ENCODE measurements at places on chromosomes 4 and X. TPM values are rescaled to one million over a fixed set of nuclear protein-coding genes. Genes with fewer than 3 reads are reported as not detected.

DNA sequence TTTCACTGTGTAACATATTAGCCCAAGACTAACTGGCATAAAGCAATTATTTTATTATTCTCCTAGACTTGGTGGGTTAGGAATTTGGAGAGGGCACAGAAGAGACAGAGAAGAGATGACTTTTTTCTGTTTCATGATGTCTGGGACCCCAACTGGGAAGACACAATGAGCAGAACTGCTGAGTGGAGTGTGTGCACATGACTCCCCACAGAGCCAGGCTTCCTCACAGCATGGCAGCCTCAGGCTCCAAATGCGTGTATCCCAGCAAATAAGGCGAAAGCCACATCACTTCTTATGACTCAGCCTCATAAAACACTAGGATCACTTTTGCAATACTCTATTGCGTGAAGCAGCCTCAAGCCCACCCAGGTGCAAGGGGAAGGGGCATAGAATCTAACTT is 68.4 kb downstream of the MFAP3L start:
- no peak for DNase-seq

The CITED1 gene
- 4.8 TPM for total RNA-seq

DNA sequence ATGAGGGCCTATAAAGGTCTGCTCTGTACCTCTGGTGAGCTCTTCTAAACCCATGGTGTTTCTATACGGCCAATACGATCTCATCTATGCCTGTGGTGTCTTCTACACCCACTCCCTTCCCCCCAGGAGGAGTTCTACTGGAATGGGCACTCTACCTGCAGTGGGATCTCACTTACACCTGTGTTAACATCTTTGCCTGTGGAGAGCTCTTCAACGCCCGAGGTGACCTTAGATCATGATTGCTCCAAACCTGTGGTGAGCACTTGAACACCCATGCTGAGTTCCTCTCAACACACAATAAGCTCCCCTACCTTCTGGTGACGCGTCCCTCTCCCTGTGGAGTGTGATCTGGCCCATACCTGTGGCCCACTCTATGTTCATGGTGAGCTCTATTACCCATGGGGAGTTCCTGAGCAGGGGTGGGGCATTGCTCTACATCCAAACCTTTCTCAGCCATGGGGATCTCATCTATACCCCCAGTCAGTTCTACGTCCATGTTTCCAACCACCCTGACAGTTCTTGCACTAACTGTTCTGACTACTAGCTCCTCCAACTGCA is 48.6 kb downstream of the BCOR start:
- DNase-seq: no peak

- no peak for DNase-seq
Measured at GRCh38 chr4:129264008-129264657, 168.2 kb downstream of the C4orf33 start.

The RNF175 gene
- 25.7 TPM for total RNA-seq

The TASL gene
- total RNA-seq: not detected

- no peak for DNase-seq
Measured at GRCh38 chr4:51895158-51895557, 52.2 kb downstream of the DCUN1D4 start.

DNA sequence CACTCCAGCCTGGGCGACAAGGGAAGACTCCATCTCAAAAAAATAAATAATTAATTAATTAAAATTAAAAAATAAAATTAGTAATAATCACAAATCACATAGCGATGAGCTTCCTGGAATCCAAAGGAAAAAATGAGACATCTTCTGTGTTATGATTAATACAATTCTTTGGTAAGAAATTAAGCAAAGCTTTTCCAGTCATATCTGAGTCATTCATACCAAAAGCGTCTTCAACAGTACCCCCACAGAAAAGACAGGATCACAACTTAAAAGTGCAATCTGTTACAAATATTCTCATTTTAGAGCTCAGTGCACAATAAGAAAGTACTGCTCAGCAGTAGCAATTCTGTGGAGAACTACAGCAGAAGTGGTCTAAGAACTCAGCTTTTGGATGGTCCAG is 168.5 kb upstream of the MXRA5 start:
- no peak for DNase-seq

The TMEM35A gene
- total RNA-seq: 9.1 TPM

DNA sequence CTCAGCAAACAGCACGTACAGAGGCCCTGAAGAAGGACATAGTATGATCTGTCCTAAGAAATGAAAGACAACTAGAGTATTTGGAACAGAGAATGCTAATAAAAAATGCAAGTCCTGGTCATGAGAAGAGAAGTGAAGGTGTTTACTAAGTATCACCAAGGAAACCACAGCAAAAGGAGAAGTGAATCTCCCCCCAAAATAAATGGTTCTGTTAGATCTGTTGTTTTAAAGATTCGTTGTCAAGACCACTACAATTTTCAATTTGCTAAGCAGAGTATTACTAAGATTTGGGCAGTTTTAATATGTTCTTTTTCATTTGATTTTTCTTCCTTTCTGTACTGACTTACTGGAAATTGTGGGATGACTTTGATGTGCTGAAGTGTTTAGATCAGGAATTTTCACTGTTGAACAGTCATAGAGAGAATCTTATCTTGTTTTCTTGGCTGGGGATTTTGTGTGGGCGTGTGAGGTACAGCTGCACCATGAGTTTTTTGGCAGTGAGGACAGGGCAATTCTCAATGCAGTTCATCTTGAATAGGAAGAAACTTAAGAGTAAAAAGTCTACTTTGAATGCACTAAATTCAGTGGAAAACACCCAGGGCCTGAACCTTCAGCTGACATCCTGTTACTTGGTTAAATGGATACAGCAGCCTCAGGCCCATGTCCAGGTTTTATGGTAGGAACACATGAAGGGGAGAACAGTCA is 132.2 kb downstream of the STIM2 start:
- no peak for DNase-seq

GRCh38 chr4:38504396-38504715 is 159.6 kb upstream of the KLF3 start:
- no peak for DNase-seq

GRCh38 chr4:103307453-103308247 is 109.5 kb upstream of the CENPE start:
- peak; percentile 5 for DNase-seq

DNA sequence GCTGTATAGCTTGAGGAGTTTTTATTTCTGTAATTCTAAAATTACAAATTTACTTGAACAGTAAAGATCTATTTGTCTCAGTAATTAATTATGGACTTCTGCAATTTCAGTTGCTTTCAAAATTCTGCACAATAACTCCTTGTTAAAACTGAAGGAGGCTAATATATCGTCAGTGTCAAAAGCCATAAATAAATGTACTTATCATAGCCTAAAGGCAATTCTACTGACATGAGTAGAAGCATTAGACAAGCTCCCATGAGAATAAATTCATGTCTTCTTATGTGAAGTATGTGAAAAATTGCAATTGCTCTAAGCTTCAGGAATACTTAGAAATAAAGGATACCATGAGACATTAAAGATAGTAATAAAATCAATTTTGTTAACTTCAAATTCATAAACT is 381.2 kb upstream of the PCDH10 start:
- DNase-seq: no peak

The ING2 gene
- 16.9 TPM for total RNA-seq

- DNase-seq: no peak
Measured at GRCh38 chrX:11543249-11543648, 122.5 kb downstream of the ARHGAP6 start.

DNA sequence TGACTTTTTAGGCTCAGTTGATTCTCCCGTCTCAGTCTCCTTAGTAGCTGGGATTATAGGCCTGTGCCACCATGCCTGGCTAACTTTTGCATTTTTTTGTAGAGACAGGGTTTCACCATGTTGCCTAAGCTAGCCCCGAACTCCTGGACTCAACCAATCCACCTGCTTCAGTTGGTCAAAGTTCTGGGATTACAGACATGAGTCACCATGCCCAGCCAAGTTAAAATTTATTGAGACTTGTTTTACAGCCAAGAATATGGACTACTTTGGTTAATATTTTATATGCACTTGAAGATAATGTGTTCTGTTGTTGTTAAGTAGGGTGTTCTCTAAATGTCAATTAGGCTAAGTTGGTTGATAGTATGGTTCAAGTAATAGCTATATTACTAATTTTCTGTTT is 58.7 kb downstream of the CYTL1 start:
- DNase-seq: no peak

DNA sequence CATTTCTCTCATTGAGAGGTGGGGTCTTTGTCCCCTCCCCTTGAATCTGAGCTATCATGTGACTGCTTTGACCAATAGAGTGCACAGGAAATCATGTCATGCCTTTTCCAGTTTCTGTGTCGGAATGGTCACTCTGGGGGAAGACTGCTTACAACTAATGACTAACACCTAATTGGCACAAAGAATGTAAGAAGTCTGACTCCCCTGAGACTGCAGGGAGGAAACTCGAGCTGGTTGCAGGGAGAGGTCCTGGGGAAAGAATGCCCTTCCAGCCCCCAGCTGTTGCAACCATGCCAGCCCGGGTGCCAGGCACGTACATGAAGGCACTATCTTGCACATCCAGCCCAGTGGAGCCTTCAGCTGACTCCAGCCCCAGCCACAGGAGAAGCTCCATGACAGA is 254.2 kb downstream of the DHX15 start:
- DNase-seq: no peak

- peak; percentile 47 for DNase-seq
Measured at GRCh38 chr4:37383579-37384229, 139.2 kb downstream of the NWD2 start.

The CT45A3 gene
- total RNA-seq: not detected

GRCh38 chr4:53061091-53061850 is 199.2 kb downstream of the RASL11B start:
- no peak for DNase-seq

DNA sequence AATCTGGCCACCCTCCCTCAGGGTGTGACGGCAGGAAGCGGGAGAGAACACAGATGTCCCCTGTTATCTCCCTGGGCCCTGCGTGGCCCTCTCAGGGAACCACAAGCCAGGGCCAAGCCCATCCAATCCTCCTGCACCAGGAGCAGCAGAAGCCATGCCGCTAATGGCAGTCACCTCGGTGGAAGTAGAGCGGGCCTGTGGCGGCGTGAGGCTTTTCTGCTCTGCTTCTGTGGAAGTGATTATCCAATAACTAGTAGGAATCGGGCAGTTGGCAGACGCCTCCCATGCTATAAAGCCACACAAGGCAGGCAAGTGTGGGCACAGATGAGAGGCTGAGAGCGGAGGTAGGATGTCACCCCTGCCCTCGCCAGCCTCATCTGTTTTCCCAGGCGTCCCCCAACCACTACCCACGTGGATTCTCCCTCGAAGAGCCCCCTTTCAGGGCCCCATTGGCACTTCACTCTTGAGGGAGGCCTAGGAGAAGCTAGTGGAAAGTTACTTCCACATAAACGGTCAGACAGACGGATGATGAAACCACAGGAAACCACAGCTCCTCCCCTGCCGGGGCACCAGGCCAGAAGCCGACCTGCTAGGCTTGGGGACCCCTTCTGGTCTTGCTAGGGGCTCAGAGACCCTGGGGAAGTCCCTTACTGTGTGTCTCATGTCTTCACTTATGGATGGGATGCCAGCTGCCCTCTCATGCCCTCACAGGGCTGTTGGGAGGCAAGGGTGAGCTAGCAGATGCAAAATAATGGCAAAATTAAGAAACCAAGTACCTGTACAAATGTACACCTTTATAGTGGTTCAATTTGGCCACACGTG is 18.8 kb upstream of the TMSB4X start:
- no peak for DNase-seq

- DNase-seq: no peak
Measured at GRCh38 chr4:120865985-120866384, 56.5 kb downstream of the PRDM5 start.

DNA sequence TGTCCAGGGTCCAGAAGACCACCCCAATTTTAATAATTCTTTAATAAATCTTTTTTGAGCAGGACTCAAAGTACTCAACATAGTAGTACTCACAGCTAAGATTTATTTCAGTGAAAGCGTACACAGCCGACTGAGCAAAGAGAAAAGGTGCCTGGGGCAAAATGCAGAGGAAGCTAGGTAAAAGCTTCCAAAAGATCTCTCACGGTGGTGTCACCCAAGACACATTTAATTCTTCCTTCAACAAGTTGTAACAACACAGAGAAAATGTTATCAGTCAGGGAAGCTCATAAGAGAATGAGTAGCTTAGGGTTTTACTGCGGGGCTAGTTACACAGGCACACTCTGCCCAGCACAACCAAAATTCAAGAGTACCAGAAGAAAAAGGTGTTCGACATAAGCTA is 201.1 kb downstream of the OPHN1 start:
- no peak for DNase-seq

Data from neural crest cell (in vitro differentiated cells).